T-helper 1 cell treated with Interleukin-12 subunit alpha and Interleukin-12 subunit beta and Interleukin-4 antibody, amounts not matched to agents 30 ng/mL and 1 ng/mL, for 36 hours (primary cell): ENCODE measurements at places on chromosomes 1 and 21. TPM values are rescaled to one million over a fixed set of nuclear protein-coding genes. Genes with fewer than 3 reads are reported as not detected.

FAM72D gene
- 4.4 and 5.1 TPM in 2 replicates for total RNA-seq

CA6 gene
- 1.9 and 2.3 TPM in 2 replicates for total RNA-seq

S100A2 gene
- total RNA-seq = 0.78 TPM in 1 of 2 replicates, not detected in the other

GJA8 gene
- total RNA-seq = not detected in 2 replicates

CHIA gene
- total RNA-seq = not detected in 2 replicates

PTGS2 gene
- total RNA-seq = 0.17 and 0.32 TPM in 2 replicates

TMEM82 gene
- not detected in 2 replicates for total RNA-seq

RPS6KC1 gene
- total RNA-seq = 14.7 and 16.8 TPM in 2 replicates

SYT6 gene
- not detected in 2 replicates for total RNA-seq

RHD gene
- total RNA-seq = not detected in 2 replicates

SLFNL1 gene
- 0.20 and 0.34 TPM in 2 replicates for total RNA-seq

SYPL2 gene
- total RNA-seq = not detected in 2 replicates

CD53 gene
- 581 and 589 TPM in 2 replicates for total RNA-seq

PLPP3 gene
- not detected in 2 replicates for total RNA-seq

ANKRD45 gene
- total RNA-seq = not detected in 2 replicates

KLF17 gene
- not detected in 2 replicates for total RNA-seq

DCST1 gene
- not detected in 2 replicates for total RNA-seq

WNT9A gene
- total RNA-seq = 0.27 TPM in 2 replicates

CD247 gene
- total RNA-seq = 211 and 220 TPM in 2 replicates

RNF220 gene
- total RNA-seq = 84.0 and 86.6 TPM in 2 replicates

DNM3 gene
- 1.2 and 1.8 TPM in 2 replicates for total RNA-seq

ABCB10 gene
- total RNA-seq = 31.2 and 32.3 TPM in 2 replicates

TTLL7 gene
- 1.9 and 2.3 TPM in 2 replicates for total RNA-seq

KPRP gene
- not detected in 2 replicates for total RNA-seq

MROH9 gene
- not detected in 2 replicates for total RNA-seq

CYP2J2 gene
- total RNA-seq = 1.5 and 1.8 TPM in 2 replicates

NBPF19 gene
- 37.2 and 39.0 TPM in 2 replicates for total RNA-seq

CCDC17 gene
- total RNA-seq = 4.7 and 5.3 TPM in 2 replicates

KCND3 gene
- total RNA-seq = not detected in 2 replicates

DRAXIN gene
- total RNA-seq = 0.10 and 0.15 TPM in 2 replicates

EPHA2 gene
- not detected in 2 replicates for total RNA-seq

LINGO4 gene
- total RNA-seq = 0.10 and 0.12 TPM in 2 replicates

KISS1 gene
- total RNA-seq = not detected in 2 replicates

MKNK1 gene
- total RNA-seq = 115 TPM in 2 replicates

AMY1C gene
- total RNA-seq = not detected in 2 replicates

CELF3 gene
- not detected in 2 replicates for total RNA-seq

AKR7A2 gene
- 24.2 and 29.4 TPM in 2 replicates for total RNA-seq

PADI1 gene
- not detected in 2 replicates for total RNA-seq

VANGL2 gene
- not detected in 2 replicates for total RNA-seq

DDAH1 gene
- total RNA-seq = not detected in 2 replicates

RAB42 gene
- not detected in 2 replicates for total RNA-seq

SPRR5 gene
- total RNA-seq = not detected in 2 replicates

ARTN gene
- total RNA-seq = 0.32 and 0.85 TPM in 2 replicates
